ENCODE measurements at places on chromosomes 1 and 21.

DNA sequence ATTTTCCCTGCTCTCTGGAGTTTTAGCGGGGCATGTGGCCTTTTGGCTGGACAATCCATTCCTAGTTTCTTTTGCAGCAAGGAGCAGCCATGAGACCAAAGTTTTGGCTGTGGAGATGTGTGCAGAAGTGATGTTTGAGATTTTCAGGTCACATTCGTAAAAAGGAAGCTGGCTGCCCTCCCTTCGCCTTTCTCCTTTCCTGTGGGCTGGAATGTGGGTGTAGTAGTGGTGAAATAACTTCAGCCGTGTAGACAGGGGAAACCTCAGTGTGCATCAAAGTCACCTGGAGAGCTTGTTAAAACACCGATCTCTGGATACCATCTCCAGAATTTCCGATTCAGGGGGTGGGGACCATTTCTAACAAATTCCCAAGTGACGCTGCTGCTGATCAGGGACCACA lies 5.3 kb upstream of the GPR88 start:
- no peak for DNase-seq

- no peak for DNase-seq
These were observed 16.4 kb upstream of the CHODL start for GRCh38 chr21:18228060-18228739.

GRCh38 chr1:20370698-20371097 lies 80.0 kb downstream of the VWA5B1 start:
- DNase-seq: peak; percentile 81

- DNase-seq: no peak
These were observed 43.4 kb upstream of the KAZN start for GRCh38 chr1:14555091-14555490.

DNA sequence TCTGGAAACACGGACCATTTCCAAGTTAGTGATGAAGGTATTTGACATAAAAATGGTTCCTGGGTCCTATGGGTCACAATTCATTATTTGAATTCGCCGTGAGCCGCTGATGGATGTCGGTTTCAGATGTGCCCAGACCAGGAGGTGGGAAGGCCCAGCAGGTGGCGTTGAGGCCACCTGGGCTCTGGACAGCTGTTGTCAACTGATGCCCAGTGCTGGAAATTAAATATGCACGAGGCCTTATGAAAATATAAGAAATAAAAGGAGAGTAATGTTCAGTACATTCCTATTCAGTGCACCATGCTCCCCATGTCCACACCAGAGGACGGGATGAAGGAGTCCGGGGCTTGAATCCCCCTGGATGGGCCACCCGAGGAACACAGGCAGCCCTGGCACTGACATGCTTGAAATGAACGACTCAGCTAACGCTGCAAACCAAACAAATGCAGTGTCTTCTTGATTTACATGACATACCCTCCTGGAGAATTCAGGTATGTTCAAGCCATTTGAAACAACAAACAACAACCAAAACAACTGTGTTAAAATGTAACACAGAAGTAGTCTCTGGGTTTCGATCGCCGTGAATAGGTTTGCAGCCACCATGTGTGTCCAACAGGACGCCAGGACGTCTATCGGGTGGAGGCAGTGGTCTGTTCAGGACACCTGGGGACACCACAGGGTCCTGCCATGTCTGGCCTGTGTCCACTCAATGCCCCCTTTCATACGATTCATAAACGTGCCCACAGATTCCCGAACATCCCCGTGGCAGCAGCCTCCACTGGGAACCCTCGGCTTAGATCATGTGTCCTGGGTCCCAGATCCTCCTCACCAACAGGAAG lies 6.1 kb downstream of the TFF3 start:
- no peak for DNase-seq

DNA sequence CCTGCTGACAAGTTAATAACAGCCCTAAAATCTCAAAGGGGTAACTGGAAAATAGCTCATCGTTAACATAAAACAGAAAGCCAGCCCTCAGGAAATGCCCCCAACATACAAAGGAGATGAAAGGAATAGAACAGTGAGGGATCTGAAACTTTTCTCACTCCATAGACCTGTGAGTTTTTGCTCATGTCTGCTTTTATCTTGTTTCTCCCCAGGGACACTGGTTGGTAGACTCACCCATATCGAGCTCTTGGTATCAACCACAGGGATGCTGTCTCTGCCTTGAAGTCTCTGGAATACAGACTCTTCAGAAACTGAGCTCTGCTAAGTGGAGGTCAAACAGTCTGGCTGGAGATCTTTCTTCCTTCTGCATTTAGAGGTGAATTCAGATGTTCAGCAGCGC lies 77.4 kb upstream of the CAMK1G start:
- DNase-seq: no peak

DNA sequence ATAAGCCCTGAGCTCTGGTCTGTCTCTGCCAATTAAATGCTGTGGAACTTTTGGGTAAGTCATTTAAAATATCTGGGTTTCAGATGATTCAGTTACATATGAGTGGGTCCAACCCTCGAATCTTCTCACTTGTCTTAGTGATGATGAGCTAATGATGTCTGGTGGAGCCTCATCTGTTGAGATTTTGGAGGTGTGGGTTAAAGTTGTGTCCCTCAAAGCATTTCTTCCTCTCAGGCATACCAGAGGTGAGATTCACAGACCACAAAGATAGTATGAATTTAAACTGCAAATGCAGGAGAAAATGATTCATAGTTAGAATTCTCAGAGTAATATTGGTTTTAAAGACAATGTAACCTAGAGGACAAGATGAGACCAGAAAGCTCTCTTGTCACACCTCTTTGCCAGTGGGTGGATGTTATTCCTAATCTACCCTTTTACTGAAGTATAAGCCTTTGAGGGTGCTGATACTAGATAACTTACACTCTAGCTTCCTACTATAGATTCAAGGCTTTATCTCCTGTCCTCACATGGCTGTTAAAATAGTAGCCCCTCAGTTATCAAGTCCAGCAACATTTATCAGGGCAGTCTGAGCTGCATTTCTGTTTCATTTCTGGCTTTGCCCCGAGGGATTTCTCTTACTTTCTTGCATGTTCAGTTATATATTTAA lies 90.7 kb downstream of the MT1HL1 start:
- DNase-seq: no peak

GRCh38 chr1:156874142-156874541 lies 13.5 kb downstream of the NTRK1 start:
- DNase-seq: no peak

DNA sequence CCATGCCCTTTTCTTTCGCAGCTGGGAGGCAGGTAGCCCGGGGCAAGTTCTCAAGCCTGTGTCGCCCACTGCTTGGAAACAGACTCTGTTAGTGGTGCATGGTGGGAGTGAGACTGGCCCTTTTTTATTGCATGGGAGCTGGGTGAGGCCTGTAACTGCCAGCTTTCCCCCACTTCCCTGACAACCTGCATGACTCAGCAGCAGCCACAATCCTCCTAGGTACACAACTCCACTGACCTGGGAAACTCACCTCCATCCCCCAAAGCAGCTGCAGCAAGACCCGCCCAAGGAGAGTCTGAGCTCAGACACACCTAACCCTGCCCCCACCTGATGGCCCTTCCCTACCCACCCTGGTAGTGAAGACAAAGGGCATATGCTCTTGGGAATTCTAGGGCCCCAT lies 25.8 kb downstream of the PIGP start:
- peak; percentile 73 for DNase-seq

DNA sequence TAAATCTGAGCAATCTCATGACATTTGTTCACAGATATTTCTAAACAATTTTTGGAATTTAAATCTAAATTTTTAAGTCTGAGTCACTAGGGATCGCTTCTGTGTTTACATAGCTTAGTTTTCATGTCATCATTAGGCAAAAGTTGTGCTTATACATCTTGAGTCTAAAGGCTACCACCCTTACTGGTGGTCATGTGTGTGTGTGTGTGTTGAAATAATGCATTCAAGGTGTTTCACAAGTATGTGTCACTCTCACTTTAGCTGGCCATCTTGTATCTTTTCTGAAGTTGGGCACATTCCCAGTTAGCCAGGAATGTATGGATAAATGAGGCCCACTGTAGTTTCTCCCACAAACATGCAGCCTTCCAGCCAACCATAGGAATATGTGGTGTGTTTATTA lies 1162.5 kb upstream of the PRMT6 start:
- no peak for DNase-seq

DNA sequence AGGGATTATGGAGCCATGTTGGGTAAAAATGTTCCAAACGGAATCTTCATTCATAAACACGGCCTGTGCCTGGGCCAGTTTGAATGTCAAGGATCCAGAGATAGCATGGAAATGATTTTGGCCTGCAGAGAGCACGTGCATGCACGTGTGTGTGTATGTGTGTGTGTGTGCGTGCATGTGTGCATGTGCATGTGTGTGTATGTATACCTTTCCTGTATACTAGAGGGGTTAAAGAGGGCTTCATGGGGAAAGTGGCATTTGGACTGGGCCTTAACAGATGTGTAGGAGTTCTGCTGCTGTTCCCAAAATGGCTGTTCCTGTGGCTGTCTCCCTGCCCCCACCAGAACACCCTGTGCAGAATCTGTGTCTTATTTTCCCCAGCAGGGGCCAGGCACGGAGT lies 21.7 kb downstream of the TTC39A start:
- no peak for DNase-seq

DNA sequence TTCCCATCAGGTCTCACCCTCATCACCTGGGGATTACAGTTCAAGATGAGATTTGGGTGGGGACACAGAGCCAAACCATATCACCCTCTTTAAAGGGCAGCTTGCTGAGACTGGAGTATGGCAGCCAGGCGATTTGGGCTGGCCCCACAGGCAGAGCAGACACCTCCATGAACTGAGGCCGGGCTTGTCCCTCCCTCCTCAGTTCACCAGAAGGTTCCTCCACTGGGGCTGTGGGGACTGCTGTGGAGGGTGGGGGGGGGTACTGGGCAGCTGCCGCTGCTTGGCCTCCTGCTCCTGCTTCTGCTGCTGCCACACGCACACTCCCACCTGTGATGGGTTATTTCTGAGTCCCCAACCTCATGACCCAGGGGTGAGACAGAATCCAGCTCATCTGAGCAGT lies 53.9 kb upstream of the PDE9A start:
- DNase-seq: no peak

- DNase-seq: no peak
These were observed 635 bp upstream of the SYNJ1 start for GRCh38 chr21:32728456-32728839.

DNA sequence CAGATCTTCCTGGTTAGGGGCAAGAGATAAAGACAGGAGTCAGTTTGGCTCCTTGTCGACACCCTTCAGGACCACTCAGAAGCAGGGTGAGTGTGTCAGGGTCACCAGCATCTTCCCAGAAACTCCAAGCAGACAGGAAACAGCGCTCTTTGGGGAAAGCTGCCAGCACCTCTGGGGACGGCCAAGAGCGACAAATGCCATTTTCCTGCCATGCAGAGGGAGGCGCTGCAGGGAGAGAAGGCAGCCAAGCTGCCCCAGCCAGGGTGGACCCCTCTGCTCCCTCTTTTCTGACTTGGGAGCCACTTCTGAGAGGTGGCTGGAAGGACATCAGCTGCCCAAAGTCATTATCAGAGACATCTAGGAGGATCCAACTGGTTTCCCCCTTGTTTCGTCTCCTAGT lies 29.0 kb downstream of the SIM2 start:
- DNase-seq: no peak

DNA sequence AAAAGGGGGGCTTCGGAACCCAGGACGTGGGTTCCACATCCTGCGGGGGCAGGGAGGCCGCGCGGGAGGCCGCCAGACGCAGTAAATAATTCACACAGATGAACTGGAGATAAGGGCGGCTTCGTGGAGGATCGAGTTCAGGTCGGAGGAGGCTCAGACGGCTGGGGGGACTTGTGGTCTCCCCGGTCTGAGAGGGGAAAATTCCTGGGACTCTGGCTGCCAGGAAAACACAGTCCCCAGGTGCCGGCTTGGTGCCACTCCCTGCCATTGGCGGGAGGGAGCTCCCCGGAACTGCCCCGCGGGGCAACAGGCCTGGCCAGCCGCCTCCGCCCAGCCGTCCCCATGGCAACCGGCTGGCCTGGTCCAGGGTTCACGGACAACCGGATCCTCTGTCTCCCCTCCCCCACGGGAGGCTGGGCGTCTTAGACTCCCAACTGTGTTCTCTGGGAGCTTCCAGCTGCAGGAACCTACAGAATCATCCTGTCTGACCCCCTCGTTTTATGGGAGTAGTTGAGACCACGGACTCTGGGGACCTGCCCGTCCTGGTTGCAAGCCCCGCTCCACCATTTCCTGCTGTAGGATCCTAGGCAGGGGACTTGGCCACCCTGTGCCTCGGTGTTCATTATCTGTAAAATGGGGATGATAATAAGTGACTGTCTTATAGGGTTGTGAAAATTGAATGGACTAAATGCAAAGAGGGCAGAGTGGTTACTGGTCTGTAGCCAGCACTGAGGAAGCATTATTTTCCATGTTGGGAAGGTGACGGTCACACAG lies 9.6 kb downstream of the CAMK2N1 start:
- DNase-seq: peak; percentile 75

GRCh38 chr1:109849655-109850054 lies 61.0 kb upstream of the CSF1 start:
- no peak for DNase-seq

- peak; percentile 82 for DNase-seq
These were observed 10.6 kb downstream of the PLXNA2 start for GRCh38 chr1:208233546-208233945.
